Activated CD4-positive, alpha-beta T cell treated with anti-CD3 and anti-CD28 coated beads for 36 hours (primary cell): ENCODE measurements at places on chromosomes 3 and 15.

DNA sequence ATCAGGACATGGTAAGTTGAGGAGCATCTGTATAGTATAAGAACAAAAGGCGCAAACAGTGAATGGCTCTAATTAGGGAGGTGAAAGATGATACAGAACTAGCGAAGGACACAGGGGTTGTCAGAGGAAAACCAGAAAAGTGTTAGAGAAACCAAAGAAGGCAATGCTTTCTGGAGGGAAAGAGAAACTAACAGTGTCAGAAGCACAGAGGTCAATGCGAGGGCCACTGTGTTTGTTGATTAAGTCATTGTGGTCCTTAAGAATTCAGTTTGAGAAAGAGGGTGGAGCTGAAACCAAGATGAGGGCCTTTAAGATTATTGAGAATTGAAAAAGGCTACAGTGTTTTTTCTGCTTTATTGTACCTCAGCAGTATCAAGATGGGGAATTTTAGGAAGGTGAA is 28.8 kb downstream of the ATG7 start:
- peaks cover 18% of the 10 kb centered on the region for H3K4me1 ChIP-seq
- H3K27me3 ChIP-seq, result no peaks in the 10 kb centered on the region
- no peak for DNase-seq
- peak overlapping the region; percentile 38 for H3K27ac ChIP-seq
- H3K36me3 ChIP-seq, result peaks cover 54% of the 10 kb centered on the region

DNA sequence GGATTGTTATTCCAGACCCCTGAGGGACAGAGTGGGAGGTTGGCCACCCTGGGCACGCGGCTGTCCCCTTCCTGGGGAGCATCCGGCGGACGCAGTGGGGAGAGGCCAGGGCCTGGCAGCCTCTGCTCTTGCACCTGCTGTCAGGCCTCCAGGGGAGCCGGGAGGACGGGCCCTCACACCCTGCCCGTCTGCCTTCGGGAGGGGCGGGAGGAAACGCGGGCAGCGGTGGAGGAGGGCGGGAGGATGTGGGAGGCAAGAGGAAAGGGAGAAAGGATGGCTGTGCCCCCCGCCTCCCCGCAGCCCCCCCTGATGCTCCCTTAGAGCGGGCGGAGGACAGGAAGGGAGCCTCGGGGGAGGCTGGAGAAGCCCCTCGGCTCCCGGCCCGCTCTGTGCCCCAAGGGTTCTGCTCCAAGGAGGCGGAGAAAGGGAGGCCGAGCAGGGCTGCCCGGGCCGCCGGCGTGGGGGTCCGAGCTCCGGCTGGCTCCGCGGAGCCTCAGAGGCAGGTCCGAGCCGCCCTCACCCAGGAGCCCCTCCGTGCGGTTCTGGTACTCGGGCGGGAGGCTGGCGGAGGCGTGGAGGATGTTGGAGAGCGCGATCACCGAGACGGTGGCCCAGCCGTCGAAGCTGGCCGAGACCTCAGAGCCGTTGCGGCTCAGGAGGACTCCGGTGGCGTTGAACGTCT is 40.9 kb downstream of the MUC20 start:
- H3K4me3 ChIP-seq, result no peak overlapping the region
- H3K27me3 ChIP-seq, result peaks cover 46% of the 10 kb centered on the region
- H3K4me1 ChIP-seq, result peaks cover 4% of the 10 kb centered on the region

DNA sequence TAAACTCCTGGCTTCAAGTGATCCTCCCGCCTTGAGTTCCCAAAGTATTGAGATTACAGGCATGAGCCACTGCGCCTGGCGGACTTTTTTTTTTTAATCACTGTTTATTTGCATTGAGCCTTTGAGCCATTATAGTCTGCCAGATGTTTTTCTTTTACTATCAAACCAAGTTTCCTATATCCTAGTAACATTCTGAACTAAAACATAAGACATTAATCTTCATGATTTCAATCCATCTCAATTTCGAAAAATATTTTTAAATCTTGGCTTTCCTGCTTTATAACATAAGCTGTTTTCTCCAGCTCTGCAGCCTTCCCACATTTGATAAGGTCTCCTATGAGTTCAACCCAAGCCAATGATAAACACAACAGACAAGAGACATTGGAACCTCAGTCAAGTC is 75.4 kb downstream of the UMPS start:
- peaks cover 3% of the 10 kb centered on the region for H3K27me3 ChIP-seq
- no peak for DNase-seq
- no peak overlapping the region for H3K27ac ChIP-seq
- H3K4me3 ChIP-seq, result no peak overlapping the region
- no peaks in the 10 kb centered on the region for H3K4me1 ChIP-seq
- no peaks in the 10 kb centered on the region for H3K36me3 ChIP-seq

GRCh38 chr15:40333922-40334492 is 6.7 kb downstream of the CCDC9B start:
- peak overlapping the region; percentile 68 for H3K27ac ChIP-seq
- peak; percentile 62 for DNase-seq
- peaks cover 16% of the 10 kb centered on the region for H3K4me1 ChIP-seq
- no peaks in the 10 kb centered on the region for H3K36me3 ChIP-seq
- H3K4me3 ChIP-seq, result peak overlapping the region; percentile 41

- H3K27me3 ChIP-seq, result no peaks in the 10 kb centered on the region
- H3K27ac ChIP-seq, result peak overlapping the region; percentile 77
- no peak overlapping the region for H3K4me3 ChIP-seq
- peaks cover 24% of the 10 kb centered on the region for H3K36me3 ChIP-seq
- no peak for DNase-seq
- peaks cover 76% of the 10 kb centered on the region for H3K4me1 ChIP-seq
These were observed 28.4 kb downstream of the CRTC3 start for GRCh38 chr15:90558171-90558573.

DNA sequence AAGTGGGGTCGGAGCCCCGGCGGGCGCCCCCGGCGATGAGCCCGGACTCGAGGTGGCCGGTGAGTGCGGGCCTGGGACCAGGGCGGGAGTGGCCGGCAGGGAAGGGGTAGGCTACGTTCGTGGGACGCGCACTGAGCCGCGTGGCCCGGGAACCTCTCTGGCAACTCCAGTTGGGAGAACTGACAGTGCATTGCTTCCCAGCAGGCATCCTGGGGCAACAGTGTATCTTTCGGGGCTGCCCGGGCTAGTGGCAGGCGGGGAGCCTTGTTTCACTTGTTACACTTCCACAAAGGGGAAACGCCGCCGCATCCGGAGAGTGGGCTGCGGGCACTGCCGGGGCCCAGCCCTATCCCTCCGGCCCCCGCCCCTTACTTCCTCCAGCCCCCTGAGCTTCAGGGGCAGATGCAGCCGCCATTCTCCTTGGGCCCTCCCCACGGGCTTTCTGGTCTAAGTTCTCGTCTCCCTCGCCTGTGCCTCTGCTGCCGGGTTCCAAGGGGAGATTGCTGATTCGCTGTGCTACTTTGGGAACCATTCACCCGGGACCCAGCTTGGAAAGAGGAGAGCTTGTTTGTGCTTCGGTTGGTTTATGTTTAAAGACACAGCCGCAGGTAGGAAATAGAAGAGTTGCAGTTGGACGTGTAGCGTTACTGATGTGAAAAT is 675 bp downstream of the BRPF1 start:
- peak overlapping the region; percentile 79 for H3K4me3 ChIP-seq
- H3K27ac ChIP-seq, result peak overlapping the region; percentile 91
- H3K4me1 ChIP-seq, result peaks cover 67% of the 10 kb centered on the region
- H3K27me3 ChIP-seq, result no peaks in the 10 kb centered on the region

- H3K4me3 ChIP-seq, result no peak overlapping the region
- no peak overlapping the region for H3K27ac ChIP-seq
- no peaks in the 10 kb centered on the region for H3K27me3 ChIP-seq
These were observed 48.0 kb upstream of the TNIK start for GRCh38 chr3:171508206-171508605.

DNA sequence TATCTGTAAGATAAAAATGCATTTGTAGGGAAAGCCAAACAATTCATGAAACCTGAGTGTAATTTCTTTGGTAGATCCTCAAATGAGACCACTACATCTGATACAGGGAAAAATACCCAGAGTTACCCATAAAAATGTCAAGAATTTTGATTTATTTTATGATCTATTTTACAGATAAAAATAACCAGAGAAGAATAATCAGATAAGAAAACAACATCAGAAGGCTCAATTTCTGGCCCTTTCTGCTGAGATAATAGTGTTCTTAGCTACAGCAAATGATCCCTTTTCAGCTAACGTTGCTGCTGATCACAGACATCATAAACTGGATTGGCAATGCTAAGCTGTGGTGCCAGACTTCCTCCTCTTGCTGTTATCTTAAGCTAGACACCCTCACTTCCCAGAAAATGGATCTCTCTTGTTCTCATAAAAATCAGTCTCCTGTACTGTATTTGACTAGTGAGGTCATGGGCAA is 21.3 kb upstream of the TMEM108 start:
- peaks cover 9% of the 10 kb centered on the region for H3K27me3 ChIP-seq
- H3K36me3 ChIP-seq, result no peaks in the 10 kb centered on the region
- DNase-seq, result no peak
- no peak overlapping the region for H3K4me3 ChIP-seq
- no peak overlapping the region for H3K27ac ChIP-seq

DNA sequence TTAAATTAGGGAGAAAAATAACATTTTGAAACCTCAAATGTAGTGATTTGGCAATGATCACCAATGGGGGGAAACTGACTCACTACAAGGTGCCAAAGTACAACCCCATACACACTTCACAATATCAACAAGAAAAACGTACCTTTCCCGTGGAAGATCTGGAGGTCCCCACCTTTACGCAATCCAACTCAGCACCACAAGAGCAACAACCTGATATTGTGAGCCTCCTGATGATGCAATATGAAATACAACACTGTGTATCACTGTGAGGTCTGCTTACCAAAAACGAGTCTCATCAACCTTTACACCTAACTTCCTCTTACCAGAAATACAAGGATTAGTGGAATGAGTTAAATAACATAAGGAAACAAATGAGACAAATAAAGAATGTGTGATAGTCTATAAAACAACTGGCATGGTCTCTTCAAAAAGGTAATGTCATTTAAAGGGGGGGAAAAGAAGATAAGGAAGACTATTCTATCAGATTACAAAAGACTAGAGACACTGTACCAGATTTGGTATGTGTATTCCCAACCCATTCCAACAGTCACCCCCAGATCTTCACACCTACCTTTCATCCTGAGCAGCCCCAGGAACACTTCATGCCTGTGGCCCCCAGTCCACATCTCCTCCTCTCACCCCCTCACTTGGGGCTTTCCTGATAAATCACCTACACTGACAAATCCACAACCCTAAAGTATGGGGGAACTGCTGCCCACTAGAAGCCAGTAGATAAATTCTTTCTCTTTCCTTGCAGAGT is 27.7 kb downstream of the DLG1 start:
- peaks cover 52% of the 10 kb centered on the region for H3K4me1 ChIP-seq
- H3K27ac ChIP-seq, result no peak overlapping the region
- no peak for DNase-seq
- H3K27me3 ChIP-seq, result no peaks in the 10 kb centered on the region

DNA sequence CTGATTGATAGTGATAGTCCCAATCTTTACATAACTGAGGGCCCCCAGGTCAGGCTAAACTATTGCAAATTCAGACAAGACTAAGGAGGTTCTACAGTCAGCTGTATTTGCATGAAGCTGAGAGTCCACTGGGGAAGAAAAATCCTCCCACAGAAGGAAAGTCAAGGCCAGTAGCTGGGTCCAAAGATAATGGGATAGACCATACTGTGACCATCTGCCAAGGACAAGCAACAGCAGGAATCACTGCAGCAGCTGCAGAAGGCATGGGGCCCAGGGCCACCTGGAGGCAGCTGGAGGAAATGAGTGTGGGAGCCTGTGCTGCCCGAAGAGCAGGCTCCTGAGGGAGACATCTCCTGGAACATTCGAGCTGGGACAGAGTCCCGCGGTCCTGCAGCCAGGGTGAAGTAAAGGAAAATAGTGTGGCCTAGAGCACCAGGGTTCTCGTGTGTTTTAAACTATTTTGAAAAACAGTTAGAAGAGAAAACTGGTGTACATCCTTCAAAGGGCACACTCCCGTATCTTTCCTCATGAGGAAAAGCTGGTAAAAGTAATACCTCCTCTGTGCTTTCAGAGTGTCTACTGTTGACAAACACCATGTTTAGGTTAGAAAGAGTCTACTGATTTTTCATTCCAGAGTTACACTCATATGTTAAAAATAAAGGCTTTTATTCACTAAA is 13.2 kb upstream of the TMEM212 start:
- H3K4me1 ChIP-seq, result peaks cover 5% of the 10 kb centered on the region
- H3K4me3 ChIP-seq, result no peak overlapping the region
- peak; percentile 39 for DNase-seq
- peaks cover 8% of the 10 kb centered on the region for H3K27me3 ChIP-seq

- H3K4me1 ChIP-seq, result no peaks in the 10 kb centered on the region
- no peak overlapping the region for H3K27ac ChIP-seq
- no peak overlapping the region for H3K4me3 ChIP-seq
- H3K36me3 ChIP-seq, result peaks cover 38% of the 10 kb centered on the region
These were observed 101.1 kb downstream of the BOC start for GRCh38 chr3:113312416-113312815.

- H3K36me3 ChIP-seq, result no peaks in the 10 kb centered on the region
- DNase-seq, result peak; percentile 10
- H3K27me3 ChIP-seq, result peaks cover 49% of the 10 kb centered on the region
These were observed 13.4 kb downstream of the FOXL2NB start for GRCh38 chr3:138960417-138960852.

DNA sequence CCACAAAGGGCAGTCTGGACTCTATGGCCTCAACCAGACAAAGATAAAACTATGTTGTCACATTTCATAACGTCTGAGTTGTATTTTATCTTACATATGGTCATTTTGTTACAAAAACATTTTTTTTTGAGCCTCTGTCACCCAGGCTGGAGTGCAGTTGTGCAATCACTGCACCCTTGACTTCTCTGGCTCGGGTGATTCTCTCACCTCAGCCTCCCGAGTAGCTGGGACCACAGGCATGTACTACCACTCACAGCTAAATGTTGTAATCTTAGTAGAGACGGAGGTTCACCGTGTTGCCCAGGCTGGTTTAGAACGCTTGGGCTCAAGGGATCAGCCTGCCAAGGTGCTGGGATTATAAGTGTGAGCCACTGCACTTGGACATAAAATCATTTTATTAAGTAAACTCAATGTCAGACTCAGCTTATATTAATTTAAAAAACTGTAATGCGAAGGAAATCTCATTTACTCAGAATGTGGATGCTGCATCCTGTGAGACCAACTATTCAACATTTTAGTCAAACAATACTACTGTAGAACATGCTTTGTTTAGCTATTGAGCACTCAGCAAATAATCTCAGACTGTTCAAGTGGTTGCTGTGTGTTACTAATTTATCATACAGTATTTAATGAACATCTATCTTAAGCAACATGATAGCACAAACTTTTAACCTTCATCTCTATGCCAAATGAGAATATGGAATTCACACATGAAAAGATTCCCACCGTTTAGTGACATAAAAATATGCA is 209.2 kb downstream of the TBL1XR1 start:
- H3K4me3 ChIP-seq, result no peak overlapping the region
- no peak overlapping the region for H3K27ac ChIP-seq
- DNase-seq, result no peak
- H3K36me3 ChIP-seq, result no peaks in the 10 kb centered on the region
- no peaks in the 10 kb centered on the region for H3K27me3 ChIP-seq

GRCh38 chr3:103389356-103389755 is 954.5 kb downstream of the ZPLD1 start:
- no peaks in the 10 kb centered on the region for H3K27me3 ChIP-seq
- H3K27ac ChIP-seq, result no peak overlapping the region
- DNase-seq, result no peak
- H3K4me1 ChIP-seq, result no peaks in the 10 kb centered on the region

- no peaks in the 10 kb centered on the region for H3K27me3 ChIP-seq
- peaks cover 8% of the 10 kb centered on the region for H3K4me1 ChIP-seq
- no peaks in the 10 kb centered on the region for H3K36me3 ChIP-seq
- H3K4me3 ChIP-seq, result no peak overlapping the region
These were observed 119.5 kb downstream of the CHST2 start for GRCh38 chr3:143239031-143239430.
